ENCODE measurements at places on chromosomes 16 and 17.
A peak's percentile ranks its signal among the peaks of the same experiment; 100 is the strongest.

DNA sequence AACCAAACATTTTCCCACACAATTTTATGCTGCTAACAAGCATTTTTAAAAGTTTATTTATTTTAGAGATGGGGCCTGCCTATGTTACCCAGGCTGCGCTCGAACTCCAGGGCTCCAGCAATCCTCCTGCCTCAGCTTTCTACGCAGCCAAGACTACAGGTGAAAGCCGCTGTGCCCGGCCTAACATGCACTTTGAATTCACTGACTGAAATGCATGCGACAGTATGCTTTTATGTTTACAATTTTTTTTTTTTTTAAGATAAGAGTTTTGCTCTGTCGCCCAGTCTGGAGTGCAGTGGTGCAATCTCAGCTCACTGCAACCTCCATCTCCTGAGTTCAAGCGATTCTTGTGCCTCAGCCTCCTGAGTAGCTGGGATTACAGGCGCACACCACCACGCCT lies 47.8 kb downstream of the MAP1LC3B start:
- DNase-seq, result no peak

GRCh38 chr17:77712578-77712977 lies 245.9 kb upstream of the TNRC6C start:
- no peak for DNase-seq

DNA sequence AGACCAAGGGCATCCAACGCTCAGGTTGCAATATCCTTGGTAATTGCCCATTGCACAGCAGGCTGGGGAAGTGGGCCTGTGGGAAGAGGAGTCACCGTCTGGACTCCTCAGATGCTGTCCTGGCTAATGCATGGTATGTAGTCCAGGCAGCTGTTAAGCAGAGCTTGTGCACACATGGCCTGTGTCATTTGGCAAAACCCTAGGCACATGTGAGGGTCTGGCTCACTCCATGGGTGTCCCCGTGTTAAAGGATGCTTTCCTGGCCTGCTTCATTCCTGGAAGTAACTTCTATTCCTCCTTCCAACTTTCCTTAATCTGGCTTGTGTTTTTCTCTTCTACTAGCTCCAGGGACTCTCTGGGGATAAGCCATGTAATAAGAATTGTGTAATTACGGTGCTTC lies 378.0 kb upstream of the CA10 start:
- DNase-seq, result peak; percentile 76

DNA sequence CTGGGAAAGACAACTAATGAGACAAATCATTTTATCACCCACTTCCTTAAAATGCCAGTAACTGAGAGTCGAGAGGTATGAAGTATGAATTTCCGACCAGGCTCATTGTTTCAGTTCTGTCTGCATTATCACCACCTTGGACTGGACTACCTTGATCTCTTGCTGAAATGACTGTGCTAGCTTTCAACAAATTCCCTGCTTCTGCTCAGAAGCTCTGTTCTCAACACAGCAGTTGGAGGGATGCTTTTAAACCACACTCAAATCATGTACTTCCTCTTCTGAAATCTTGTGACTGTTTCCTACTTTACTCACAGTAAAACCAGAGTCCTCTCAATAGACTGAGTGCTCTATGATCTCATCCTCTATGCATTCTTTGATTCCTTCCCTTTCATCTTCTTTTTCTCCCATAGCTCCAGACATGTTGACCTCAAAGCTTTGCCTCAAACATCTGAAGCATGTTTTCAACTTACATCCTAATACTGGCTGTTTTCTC lies 195.8 kb downstream of the KCNJ2 start:
- DNase-seq, result no peak

GRCh38 chr16:70157477-70158260 lies 15.9 kb upstream of the CLEC18C start:
- no peak for DNase-seq

GRCh38 chr16:78494105-78494504 lies 394.7 kb downstream of the WWOX start:
- DNase-seq, result no peak

DNA sequence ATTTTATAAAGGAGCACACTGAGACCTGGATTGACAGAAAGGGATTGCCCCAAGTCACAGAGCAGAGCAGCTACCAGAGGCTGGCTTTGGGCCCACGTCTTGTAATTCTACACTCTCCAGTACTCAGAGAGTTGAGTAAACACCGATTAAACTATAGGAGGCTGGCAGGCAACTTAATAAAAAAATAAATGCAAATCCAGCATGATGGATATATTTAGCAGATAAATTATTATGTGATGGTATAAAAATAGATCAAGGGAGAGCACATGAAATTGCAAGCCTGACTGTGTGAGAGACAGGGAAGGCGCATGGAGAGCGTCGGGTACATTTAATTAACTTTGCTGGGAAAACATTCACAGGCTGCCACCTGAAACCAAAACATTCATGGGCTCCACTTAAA lies 87.7 kb upstream of the CCL2 start:
- DNase-seq, result peak; percentile 50

GRCh38 chr16:66621973-66622372 lies 17.5 kb downstream of the CMTM3 start:
- no peak for DNase-seq

- DNase-seq, result no peak
These were observed 65.7 kb downstream of the MAP2K6 start for GRCh38 chr17:69480245-69480644.

DNA sequence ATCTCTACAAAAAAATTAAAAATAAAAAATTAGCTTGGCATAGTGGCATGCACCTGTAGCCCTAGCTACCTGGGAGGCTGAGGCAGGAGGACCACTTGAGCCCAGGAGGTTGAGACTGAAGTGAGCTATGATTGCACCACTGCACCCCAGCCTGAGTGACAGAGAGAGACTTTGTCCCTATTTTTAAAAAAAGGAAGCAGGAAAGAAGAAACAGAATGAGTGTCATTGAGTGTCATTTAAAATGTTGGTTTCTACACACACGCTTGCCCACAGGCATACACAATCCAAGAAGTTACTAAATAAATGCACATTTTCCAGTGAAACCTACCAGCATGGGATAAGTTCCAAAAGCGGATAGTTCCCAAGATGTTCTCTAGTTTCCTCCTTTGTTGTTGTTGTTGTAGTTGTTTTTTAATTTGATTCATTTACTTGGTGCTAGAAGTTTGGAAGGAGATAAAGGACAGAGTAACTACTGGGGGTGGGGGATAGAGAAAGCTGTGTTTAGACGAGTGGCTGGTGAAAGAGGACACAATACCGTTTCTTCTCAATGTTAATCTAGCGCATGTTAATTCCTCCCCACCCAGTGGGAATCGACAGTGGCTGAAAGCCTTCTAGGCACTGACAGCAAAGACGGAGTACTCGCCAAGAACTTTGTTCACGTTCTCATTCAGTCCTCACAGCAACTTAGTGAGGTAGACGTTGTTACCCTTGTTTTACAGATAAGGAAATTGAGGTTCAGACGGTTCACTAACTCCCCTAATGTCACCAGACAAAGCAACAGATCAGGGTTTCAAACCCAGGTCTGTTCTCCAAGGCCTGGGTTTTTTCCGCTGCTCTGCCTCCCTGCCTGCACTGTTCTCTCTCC lies 17.3 kb downstream of the MRPS23 start:
- DNase-seq, result peak; percentile 21

DNA sequence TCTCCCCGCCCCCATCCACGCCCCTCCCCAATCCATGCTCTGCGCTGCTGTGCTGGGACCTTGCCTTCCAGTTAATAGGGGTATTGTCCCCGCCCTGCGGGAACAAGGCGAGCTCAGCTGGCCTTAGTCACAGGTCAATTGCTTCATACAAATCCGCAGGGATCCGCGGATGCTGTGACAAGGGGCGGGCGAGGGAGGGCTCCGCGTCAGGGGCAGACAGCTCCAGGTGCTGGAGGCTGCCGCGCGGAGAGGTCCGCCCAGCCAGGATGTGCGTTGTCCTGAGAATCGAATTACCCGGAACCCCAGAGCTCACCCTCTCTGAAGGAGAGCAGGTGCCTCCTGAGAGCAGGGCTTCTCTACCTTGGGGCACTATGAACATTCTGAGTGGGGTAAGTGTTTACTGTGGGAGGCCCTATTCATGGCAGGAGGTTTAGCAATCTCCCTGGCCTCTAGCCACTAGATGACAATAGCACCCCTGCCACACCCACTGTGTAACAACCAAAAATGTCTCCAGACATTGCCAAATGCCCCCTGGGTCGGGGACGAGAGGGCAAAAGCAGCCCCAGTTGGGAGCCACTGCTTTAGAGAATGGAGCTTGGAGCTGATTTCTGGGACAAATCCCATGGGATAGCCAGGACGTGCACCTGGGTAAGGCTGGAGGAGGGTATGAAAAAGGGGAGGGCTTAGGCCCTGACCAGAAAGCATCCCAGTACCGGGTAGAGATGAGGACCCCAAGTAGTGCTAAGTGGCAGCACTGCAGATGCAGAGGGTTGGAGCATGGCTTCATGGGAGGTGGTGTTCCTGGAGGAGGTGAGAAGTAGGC lies 138.2 kb downstream of the CYLD start:
- DNase-seq, result peak; percentile 7

DNA sequence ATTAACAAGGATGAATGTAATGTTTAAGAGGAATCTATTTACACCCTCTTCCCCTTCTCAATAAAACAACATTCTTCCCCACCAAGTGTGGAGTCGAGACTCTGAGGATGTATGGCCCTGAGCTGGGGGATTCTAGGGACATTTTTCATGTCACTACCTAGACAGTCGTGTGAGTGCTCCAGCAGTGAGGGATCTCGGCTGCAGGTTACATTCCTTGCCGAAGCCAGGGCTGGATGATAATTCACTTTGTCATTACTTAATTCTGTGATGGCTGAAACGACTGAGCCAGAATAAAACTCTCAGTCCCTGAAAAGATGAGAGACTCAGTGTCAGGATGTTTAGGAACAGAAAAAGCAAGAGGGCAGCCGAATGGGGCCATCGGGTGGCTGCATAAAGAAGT lies 106.9 kb upstream of the HSBP1 start:
- DNase-seq, result no peak

GRCh38 chr17:42784409-42784808 lies 4.0 kb downstream of the WNK4 start:
- no peak for DNase-seq

All from tongue (tissue), 3 donors.